Body of pancreas (tissue), 4 donors: ENCODE measurements at places on chromosomes 11 and 22.

DNA sequence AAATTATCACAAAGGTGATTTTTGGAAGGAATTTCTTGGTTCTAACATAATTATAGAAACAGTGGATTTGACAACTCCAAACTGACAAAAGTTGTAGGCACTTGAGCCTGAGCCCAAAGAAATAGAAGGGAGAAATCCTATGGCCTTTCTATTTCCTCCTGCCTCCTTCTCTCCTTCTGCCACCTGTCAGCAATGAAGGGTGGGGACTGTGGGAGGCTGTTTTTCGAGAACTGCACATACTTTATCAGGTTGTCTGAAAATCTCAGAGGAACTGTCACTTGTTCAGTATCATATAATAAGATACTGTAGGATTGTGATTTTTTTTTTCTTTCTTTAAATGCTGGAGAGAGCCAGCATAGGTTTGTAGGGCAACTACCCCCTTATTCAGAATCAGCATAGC lies 187.9 kb upstream of the SESN3 start:
- DNase-seq, result no peak

DNA sequence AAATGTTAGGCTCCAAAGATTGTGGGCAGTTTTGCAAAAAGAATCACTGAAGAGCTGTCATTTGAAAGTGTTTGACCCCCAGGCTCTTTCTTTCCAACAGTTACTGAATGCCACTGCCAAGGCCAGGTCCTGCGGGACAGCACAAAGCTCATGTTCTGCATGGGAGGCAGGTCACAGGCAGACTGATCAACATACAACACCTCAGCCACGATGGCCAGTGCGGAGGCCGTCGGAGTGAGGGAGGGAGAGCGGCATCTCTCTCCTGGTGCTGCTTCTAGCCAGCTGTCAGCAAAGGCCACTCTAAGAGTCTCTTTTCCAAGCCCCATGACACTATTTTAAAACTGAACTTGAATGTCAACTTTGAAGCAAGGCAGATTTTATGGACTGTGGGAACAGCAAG lies 49.9 kb downstream of the ARFGAP3 start:
- no peak for DNase-seq

DNA sequence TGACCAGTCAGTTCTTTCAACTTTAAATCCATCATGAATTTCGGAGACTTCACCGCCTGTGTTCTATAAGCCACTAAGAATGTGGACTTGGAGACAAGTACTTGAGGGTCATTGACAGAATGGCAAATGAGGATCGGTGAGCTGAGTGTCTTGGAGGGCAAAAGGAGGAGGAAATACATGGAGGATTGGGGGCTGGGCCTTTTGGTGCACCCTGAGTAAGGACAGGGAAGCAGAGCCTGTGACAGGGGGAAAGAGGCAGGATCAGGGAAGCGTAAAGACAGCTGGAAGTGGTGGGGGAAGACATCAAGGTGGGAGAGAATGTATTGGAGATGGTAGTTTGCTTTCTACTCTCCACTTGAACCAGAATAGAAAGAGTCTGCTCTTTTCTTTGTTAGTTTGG lies 70.4 kb upstream of the MTMR2 start:
- DNase-seq, result no peak

GRCh38 chr11:117573326-117573725 lies 223.7 kb downstream of the DSCAML1 start:
- DNase-seq, result no peak

GRCh38 chr22:36362932-36363331 lies 24.8 kb downstream of the MYH9 start:
- DNase-seq, result no peak

- no peak for DNase-seq
Measured at GRCh38 chr11:63908631-63909401, 8.1 kb downstream of the RCOR2 start.

DNA sequence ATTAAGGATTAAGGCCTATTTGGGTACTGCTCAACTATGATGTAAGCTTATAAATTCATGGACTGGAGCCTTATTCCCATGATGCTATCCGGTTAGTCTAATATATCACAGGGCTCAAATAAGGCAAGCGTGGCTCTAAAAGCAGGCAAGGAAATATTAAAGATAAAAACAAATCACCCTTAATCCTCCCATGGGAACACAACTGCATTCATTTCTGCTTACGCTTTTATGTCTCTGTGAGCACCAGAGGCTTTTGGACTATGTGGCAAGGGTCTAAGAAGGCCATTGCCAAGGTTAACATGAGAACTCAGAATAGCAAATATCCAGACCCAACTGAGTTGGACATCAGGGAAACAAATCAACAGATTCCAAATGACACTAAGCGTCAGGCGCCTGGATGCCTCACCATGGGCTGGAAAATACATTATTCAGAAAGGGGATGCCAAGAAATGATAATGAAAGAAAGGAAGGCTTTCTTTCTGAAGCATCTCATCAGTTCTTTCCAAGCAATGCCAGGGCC lies 138.1 kb downstream of the SLC1A2 start:
- DNase-seq, result no peak

DNA sequence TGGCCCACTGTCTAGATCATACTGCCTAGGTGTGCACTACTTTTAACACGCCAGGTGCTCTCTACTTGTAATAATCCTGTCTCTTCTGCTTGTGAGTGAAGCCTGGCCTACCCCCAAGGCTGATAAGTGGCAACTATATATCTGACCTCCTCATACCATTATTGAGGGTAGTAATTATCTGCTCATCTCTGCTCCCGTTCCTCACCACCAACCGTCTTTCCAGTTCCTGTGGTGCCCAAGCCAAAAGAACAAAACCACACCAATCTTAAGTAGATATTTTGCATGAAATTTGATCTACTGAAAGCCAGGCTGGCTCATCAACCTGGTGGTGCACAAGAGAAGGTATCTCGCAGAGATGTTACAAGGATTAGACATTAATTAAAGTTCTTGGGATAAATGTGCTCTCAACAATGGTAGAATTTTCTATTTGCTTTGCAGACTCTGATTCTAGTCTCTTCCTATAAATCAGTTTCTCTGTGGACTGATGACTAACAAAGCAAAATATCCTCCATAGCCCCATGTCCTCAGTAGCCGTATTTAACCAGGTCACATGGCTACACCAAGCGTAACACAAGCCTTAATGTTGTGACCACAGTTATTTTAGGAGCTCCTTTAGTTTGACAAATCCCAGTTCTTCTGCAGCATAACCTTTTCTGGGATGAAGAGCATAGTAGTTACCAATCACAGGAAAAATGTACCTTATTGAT lies 267.2 kb downstream of the NTM start:
- DNase-seq, result no peak

GRCh38 chr22:24427500-24428164 lies at the start of gene ADORA2A:
Gene ADORA2A, plus strand, starts transcription at chr22:24427599. Its CDS starts 5,806 bp downstream, at chr22:24433405.
- DNase-seq, result no peak

- no peak for DNase-seq
Measured at GRCh38 chr22:50246242-50247175, 1.7 kb upstream of the TUBGCP6 start.

DNA sequence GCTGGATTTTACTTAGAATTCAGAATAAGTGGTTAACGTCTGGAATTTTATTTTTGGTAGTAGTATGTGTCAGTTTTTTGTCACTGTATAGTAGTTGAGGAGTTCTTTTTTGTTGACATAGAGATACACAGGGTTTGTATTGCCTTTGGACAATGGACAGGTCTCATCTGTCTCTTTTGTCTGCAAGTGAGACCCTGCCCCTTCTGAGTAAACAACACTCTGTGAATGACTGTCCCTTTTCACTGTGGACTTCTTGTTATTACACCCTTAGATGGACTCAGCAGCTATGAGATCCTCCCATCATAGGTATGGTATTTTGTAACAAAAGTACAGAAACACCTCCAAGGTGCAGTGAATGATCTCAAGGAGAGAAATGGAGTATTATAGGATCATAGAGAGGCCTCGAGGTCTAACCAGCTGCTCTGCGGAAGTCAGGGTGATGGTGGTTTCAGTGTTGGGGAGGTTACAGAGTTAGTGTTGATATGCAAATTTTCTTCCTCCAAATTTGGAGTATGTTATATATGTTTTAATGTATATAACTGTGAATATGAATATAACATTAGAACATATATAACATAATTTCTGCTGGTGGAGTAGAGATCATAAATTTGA lies 7.8 kb downstream of the PPP6R3 start:
- no peak for DNase-seq

DNA sequence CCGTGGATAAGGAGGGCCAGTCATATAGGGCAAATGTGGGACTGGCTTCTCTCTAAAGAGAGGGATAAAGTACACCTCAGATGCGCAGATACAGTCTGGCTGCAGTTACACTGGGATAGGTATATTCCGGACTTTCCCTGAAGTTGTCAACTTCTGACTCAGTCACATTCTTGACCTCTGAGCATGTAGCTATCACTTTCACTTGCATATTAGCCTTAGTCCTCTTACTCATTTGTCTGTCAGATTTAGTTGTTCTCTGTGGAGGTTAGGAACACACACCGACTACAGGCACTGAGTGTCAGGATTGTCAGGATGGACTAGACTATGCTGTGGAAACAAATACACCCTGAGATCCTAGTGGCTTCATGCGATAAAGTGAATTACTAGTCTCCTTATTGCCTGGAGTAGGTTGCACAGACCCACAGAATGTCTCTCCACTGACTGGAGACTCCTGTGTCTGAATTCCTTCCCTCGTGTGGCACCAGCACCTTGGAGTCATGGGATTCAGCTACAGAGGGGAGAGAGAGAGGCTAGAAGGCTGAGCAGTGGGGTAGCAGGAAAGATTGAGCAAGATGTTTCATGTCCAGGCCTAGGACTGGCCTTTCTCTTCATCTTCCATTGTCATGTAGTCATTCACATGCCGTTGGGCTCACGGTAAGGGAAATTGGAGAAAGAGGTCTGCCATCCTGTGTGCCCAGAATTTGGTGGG lies 654.3 kb downstream of the NTM start:
- DNase-seq, result no peak

DNA sequence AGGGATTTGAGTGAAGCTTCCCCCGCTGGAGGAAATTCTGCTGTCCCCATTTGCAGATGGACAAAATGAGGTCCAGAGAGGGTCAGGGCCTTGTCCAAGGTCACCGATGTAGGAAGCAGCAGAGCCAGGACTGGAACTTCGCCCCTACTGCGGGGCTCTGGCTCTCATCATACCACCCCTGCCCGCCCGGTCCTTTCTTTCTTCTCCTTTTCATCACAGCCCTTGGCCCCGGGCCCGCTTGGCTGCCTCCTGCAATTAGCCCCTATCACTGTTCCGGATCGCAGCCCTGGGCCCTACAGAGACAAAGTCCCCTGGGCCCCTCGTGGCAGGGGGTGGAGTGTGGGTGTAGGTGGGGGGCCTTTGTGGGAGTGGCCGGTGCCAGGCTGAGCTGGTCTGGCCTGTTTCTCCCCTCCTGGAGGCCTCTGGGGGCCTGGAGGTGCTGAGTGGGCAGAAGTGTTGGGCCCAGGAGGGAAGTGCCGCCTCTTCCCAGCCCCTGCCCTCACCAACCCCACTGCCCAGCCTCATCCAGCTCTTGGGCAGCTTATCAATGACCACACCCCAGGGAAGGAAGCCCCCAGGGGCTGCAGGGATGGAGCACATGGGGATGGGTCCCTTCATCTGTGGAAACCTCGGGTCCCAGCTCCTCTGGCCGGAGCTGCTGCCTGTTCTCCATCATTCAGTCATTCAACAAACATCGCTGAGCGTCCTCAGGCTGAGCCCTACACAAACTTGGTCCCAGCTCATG lies 3.4 kb downstream of the EMID1 start:
- no peak for DNase-seq

GRCh38 chr22:42819412-42820044 lies 37.5 kb downstream of the ARFGAP3 start:
- no peak for DNase-seq

DNA sequence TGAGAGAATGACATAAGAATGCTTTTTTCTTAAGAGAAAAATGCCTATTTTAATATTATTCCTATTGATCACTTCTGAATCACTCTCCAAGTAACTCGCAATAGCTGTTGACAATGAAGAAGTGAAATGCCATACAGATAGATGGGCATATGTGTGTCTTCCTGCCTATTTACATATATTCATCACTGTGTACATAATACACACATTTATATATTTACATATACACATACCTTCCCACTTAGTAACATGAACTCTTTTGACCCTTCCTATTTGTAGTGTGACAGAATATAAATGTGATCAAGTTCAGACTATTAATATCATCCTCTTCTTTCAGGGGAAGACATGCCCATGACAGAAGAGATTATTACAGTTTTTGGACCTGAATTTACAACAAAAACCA lies 756.7 kb downstream of the DLG2 start:
- DNase-seq, result no peak

- DNase-seq, result no peak
Measured at GRCh38 chr22:36355362-36355761, 32.4 kb downstream of the MYH9 start.

- DNase-seq, result peak; percentile 29
Measured at GRCh38 chr11:61985869-61986268, 18.4 kb upstream of the FTH1 start.

DNA sequence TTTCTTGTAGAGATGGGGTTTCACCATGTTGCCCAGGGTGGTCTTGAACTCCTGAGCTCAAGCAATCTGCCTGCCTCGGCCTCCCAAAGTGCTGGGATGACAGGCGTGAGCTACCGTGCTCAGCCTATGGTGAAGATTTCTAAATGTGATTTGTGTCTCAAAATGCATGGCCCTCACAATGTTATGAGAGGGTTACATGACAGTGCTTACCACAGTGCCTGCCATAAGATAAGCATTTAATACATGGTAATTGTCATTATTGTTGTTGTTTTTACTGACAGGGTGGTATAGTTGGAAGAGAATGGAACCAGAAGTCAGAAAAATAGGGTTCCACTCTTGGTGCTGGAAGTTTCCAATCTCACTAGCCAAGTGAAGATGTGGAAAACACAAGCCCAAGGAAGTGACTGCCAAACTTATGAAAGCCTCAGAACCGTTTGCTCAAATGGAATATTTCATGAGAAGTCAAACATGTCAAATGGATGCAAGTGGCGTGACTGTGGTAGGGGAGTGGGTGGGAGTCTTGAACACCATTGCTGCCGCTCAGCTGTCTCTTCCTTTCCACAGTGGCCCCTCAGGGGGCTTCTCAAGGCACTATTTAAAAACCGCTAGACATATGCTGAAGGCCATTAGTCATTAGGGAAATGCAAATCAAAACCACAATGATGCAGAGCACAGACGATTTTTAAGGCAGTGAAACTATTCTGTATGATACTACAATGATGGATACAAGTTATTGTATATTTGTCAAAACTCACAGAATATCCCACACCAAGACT lies 29.1 kb upstream of the LMO2 start:
- no peak for DNase-seq

DNA sequence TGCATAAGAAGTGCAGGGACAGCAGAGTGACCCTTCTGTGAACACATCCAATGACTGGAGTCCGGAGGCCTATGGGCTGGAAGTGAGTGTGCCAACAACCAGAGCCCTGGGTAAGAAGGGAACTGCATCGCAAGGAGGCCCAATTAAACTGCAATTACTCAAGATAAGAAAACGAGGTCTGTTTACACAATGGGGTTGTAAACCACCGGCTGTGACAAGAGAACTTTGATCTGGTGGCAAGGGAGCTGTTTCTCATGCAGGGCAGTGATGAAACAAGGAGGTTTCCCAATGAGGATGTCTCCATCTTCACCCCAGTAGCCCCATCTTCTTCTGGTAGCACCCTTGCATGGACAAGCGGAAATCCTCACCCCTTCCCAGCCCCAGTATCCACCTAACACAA lies 21.5 kb downstream of the ETS1 start:
- DNase-seq, result peak; percentile 33

- DNase-seq, result no peak
Measured at GRCh38 chr11:17932472-17932871, 80.4 kb downstream of the SERGEF start.
